Pancreas (tissue), 10 donors: ENCODE measurements at places on chromosomes 4 and X. TPM values are rescaled to one million over a fixed set of nuclear protein-coding genes. Genes with fewer than 3 reads are reported as not detected.

The DCX gene
- polyA plus RNA-seq = 0.04 TPM

The KDR gene
- 6.0 TPM for polyA plus RNA-seq

The FGFR3 gene
- 163 TPM for polyA plus RNA-seq

The FRG2 gene
- polyA plus RNA-seq = not detected

The CYSLTR1 gene
- polyA plus RNA-seq = 0.34 TPM

The EGFL6 gene
- not detected for polyA plus RNA-seq

The GDPD2 gene
- not detected for polyA plus RNA-seq

The MAGEA9B gene
- not detected for polyA plus RNA-seq
